ENCODE measurements at places on chromosomes 12 and 14.
A peak's percentile ranks its signal among the peaks of the same experiment; 100 is the strongest.

- DNase-seq: no peak
Measured at GRCh38 chr12:112184056-112184887, 58.9 kb downstream of the TRAFD1 start.

DNA sequence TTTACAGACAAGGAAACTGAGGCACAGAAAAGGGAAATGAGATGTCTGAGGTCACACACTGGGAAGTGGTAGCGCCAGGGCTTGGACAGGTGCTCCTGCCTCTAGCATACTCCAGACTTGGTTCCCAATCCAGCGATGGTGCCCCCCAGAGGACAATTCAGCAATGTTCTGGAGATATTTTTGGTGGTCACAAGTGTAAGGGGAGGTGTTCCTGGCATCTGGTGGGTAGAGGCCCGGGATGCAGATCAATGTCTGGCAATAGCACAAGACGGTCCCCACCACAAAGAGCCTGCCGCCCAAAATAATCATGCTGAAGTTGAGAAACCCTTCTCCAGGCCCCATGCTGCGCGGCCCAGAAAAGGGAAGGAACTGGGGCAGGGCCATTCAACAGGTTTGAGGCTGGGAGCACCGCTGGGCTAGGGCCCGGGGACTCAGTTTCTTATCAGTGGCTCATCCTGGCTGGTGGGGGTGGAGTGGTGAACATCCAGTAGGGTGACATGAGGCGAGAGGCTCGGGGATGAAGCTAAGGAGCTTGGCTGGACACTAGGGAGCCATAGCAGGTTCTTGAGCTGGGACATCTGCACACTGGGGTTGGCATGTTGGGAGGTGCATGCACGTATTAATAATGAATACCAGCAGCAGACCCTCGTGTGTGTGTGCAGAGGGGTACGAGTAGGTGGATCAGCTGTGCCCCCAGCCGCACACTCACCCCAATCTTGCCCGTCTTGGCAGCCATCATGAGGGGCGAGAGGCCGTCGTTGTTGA, 35.1 kb downstream of the TRPV4 start:
- DNase-seq: no peak

DNA sequence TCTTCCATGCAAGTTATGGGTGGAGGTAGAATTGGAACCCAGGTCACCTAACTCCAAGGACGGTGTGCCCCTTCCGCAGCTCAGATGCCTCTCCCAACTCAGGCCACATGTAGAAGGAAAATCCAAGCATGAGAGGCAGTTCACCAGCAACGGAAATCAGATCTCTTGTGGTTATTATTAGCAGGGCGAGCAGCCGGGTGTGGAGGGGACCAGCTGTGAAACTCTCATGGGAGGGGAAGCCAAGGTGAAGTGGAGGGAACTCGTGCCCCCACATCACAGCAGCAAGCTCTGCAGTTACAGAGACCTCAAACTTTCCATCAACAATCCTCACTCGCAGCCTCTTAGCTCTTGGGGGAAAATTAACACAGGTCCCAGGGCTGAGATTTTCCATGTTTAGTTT, 79.7 kb downstream of the KSR2 start:
- no peak for DNase-seq

GRCh38 chr14:70622111-70622712, 19.5 kb upstream of the TTC9 start:
- DNase-seq: peak; percentile 45

DNA sequence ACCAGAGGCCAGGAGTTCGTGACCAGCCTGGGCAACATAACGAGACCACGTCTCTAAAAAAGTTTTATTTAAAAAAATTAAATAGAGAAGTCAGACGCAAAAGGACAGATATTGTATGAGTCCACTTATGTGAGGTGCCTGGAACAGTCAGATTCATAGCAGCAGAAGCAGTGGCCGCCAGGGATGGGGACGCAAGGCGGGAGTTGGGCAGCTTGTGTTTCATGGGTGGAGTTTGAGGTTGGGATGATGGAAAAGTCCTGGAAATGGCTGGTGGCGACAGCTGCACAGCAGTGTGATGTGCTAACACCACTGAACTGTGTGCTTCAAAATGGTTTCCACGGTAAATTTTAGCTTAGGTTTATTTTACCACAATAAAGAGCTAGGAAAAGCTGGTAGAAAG, 57.6 kb upstream of the DDX11 start:
- no peak for DNase-seq

DNA sequence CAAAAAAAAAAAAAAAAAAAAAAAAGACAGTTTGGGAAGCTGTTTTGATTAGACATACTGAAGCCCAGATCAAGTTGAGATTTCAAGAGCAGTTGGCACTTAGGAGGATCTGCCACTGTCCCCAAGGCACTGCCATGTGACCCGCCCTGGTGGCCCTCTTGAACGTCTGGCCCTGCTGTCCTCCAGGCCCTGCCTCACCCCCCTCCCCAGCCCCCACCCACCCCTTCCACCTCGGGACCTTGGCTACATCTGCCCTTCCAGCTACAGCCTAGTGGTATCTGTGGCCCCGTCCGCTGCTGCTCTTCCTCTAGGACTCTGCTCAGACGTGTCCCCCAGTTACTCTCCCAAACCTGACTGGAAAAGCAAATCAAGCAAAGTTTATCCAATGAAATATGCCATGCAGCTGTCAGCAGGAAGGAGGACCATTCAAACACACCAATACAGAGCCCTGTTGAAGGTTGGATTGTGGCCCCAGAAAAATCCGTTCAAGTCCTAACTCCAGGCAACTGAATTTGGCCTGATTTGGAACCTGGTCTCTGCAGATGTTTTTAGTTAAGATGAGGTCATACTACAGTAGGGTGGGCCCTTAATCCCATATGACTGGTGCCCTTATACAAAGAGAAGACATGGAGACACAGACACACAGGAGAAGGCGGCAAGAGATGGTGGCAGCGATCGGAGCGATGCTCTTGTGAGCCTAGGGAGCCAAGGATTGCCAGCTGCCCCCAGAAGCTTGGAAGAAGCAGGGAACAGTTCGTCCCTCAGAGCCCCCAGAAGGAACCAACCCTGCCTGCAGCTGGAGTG, 17.7 kb downstream of the SLC25A29 start:
- DNase-seq: no peak

DNA sequence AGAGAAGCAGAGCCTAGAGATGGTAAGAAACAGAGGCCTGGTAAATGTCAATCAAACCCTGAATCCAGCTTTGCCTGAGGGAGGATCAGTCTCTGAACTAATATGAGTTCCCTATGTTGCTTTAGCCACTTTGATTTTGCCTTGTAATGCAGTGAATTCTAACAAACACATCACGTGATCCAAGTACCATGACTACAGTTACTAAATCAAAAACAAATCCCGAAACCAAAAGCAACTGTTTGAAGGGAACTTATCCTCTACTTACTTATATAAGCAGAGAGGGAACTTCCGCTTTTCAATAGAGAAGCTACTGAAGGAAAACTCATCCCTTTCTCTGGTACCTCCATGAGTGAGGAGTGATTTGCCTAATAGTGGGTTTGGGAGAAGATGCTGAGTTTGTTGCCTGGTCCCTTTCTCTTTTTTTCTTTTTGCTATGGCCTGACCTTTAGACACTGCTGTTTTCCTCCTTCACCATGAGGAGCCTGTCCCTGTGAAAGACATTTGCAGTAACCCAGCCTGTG, 7.7 kb upstream of the PPTC7 start:
- peak; percentile 20 for DNase-seq

DNA sequence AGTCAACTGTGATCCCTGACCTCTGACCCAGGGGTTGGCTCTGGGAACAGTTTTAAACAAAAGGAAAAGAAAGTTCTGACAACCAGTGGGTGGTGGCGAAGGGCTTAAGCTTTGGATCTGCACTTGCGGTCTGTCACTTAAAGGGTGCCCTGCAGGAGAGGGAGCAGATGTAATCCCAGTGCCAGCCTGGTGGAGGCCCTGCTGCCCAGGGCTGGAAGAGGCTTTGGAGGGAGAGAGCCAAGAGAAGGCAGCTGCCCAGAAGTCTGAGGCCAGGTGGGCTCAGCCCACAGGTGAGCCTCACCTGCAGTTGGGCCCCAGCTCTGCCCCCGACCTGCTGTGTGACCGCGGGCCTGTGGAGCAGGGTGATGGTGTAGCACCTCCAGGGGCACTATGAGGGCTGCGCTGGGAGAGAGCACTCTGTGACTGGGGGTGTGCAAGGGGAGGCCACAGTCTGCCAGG, 19.1 kb downstream of the SH2B3 start:
- no peak for DNase-seq

DNA sequence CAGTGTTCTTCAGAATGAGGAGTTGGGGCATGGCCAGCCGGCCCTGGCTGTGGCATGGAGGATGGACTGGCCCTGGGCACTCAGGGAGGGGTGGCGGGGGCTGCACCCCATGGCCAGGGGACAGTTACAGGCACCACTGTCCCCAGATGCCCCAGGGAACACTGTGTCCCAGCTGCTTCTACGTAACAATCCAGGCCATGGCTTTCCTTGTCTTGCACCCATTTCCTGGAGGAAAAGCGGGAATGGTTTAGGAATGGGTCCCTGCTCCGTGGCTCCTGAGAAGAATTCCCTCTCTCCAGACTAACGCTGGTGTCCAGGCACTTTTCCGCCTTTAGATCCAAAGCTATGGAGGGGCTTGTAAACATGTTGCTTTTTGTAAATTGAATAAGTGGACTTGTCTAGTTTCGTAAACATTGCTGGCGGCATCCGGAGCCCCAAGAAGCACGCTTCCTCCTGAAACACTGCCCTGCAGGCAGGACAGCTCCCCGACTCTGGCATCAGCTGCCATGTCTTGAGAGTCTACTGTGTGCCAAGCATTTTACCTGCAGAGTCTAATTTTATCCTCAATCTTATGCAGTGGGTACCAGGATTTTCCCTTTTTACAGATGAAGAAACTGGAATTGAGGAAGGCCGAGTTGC, 238.3 kb downstream of the SLC41A2 start:
- no peak for DNase-seq

GRCh38 chr12:13250416-13250815, 53.9 kb downstream of the EMP1 start:
- peak; percentile 29 for DNase-seq

- no peak for DNase-seq
Measured at GRCh38 chr12:107386569-107386968, 293.2 kb upstream of the CRY1 start.

DNA sequence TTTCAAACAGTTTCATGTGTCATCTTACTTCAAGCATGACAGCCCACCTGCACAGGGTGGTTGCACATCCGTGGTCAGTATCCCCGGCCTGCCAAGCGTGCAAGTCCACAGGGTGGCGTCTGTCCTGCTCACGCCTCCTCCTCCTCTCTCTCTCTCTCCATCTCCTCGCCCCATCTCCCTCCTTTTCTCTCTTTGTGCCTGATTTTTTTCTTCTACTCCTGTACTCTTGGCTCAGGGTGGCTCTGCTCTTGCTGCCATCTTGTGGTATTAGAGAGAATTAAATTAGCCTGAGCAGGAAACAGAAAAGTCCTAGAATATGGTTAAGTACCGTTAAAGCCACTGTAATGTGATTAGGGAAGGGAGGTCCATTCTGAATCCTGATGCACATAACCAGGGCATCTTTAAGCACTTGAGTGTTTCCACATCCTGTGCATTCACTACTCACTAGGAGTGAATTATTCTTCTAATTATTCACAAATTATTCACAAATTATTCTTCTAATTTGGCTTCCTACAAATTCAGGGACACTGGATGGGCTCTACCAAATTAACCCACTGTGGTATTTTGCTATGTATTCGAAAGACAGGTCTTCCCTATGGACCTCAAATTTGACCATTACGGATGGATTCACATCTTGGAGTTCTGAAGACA, 25.5 kb upstream of the DTX1 start:
- peak; percentile 74 for DNase-seq
